H1 (cell line): ENCODE measurements at places on chromosomes 2 and 18. TPM values are rescaled to one million over a fixed set of nuclear protein-coding genes. Genes with fewer than 3 reads are reported as not detected.

SGPP2 gene
- total RNA-seq: not detected in 2 replicates

DNA sequence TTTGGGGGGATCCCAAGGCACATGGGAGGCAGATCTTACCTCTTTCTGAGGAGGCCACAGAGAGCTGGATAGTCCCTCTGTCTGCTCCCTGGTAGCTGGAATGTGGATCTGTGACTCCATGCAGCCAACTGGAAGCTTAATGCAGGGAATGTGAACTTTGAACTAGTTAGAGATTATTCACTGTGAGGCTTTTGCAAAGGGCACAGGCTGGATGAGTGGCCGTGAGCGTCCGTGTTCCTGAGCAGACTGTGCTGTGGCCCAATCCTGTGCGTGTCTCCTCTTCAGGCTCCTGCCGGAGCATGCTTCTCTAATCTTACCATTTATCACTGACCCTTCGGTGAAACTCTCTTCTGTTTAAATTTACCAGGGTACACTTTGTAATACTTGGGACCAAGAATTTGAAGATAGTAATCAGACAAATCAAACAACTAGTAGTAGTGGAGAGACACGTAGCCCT lies 187.6 kb downstream of the PTPRM start:
- no peak overlapping the region for H3K4me3 ChIP-seq
- H3K36me3 ChIP-seq: no peaks in the 10 kb centered on the region
- H3K27me3 ChIP-seq: no peaks in the 10 kb centered on the region
- H3K4me1 ChIP-seq: no peaks in the 10 kb centered on the region
- DNase-seq: no peak

GRCh38 chr2:120344214-120344975 lies 1.5 kb upstream of the INHBB start:
- H3K36me3 ChIP-seq: peaks cover 19% of the 10 kb centered on the region
- peaks cover 37% of the 10 kb centered on the region for H3K4me1 ChIP-seq
- H3K27me3 ChIP-seq: peaks cover 75% of the 10 kb centered on the region
- no peak overlapping the region for H3K27ac ChIP-seq
- DNase-seq: peak; percentile 67
- H3K4me3 ChIP-seq: peak overlapping the region; percentile 57

DNA sequence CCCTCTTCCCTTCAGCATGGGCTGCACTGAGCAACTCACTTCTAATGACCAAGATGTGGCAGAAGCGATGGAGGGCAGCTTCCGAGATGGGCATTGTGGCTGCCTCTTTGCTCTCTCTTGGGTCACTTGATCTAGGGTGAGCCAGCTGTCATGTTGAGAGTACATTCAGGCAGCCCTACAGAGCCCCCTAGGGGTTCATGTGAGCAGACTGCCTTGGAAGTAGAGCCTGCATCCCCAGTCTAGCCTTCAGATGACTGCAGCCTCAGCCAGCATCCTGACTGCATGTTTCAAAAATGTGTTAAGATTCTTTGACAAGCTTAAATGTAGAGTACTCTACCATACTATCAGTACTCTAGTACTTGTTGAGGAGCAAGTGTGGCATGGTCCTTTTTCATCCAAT lies 143.9 kb downstream of the NCK2 start:
- no peaks in the 10 kb centered on the region for H3K27me3 ChIP-seq
- peaks cover 2% of the 10 kb centered on the region; the same call in 1 of the 2 replicates for H3K4me1 ChIP-seq
- DNase-seq: no peak
- H3K4me3 ChIP-seq: no peak overlapping the region

GRCh38 chr2:38960609-38961320 lies 71.1 kb downstream of the ARHGEF33 start:
- no peak for DNase-seq
- peaks cover 21% of the 10 kb centered on the region for H3K27me3 ChIP-seq
- H3K4me3 ChIP-seq: peak overlapping the region; percentile 54

DNA sequence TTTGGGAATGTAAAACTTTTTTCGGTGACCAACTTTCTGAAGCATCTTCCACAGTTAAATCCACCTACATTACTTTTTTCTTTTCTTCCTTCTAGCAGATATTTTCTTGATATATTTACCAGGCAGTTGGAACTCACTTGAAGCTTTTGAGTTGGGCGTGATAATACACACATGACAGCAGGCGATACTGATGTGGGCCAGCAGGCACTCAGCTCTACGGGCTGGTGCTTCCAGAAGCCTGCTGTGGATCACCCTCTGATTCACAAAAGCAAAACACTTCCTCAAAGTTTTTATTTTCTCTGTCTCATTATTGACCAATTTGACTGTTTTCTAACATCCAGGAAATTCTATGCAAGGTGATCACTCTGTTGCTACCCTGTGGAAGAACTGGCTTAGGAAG lies 22.9 kb downstream of the GRHL1 start:
- no peak overlapping the region for H3K27ac ChIP-seq
- no peaks in the 10 kb centered on the region for H3K4me1 ChIP-seq
- no peak overlapping the region for H3K4me3 ChIP-seq
- DNase-seq: no peak
- H3K27me3 ChIP-seq: no peaks in the 10 kb centered on the region
- H3K36me3 ChIP-seq: no peaks in the 10 kb centered on the region

GYPC gene
- 26.7 and 26.8 TPM in 2 replicates for total RNA-seq

DNA sequence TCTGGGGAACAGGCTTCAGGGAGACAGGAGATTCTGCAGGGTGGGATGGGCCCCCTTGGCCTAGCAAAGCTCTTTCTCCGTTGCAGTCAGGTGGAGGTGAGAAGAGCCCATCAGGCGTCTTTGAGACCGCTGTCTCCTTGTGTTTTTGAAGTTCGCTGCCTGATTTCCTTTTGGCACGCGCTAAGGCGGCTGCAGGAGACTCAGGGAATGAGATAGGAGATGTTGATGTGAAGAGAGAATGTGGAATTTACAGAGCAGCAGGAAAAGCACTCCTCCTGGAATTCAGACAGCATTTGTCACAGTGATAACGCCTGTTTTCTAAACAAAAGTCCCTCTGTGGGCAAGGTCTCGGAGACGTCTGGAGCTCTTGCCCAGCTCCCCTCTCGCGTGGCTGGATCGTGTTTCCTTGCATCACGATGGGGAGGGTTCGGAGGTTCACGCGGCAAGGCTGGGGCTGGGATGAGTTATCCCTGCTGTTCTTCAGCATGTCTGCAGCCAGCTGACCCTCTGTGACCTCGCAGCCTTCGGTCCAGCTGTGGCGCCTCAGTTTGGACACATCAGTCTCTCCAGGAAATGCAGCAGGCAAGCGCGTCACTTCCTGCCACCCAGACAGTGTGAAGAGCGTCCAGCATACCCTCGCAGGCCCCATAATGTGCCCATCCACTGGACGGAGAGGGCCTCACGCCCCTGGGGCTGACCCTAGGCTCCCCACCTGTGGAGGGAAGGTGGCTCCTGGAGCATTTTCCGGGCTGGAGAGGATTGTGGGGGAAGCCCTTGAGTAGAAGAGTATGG lies 30.2 kb downstream of the GLI2 start:
- no peak for DNase-seq
- no peaks in the 10 kb centered on the region for H3K36me3 ChIP-seq
- H3K4me1 ChIP-seq: peaks cover 60% of the 10 kb centered on the region
- no peaks in the 10 kb centered on the region for H3K27me3 ChIP-seq
- no peak overlapping the region for H3K4me3 ChIP-seq
- no peak overlapping the region for H3K27ac ChIP-seq

CHCHD5 gene
- total RNA-seq: 27.2 and 30.2 TPM in 2 replicates

- H3K36me3 ChIP-seq: no peaks in the 10 kb centered on the region
- H3K27ac ChIP-seq: no peak overlapping the region
- H3K27me3 ChIP-seq: no peaks in the 10 kb centered on the region
- peaks cover 9% of the 10 kb centered on the region for H3K4me1 ChIP-seq
Measured at GRCh38 chr2:20584045-20584398, 66.9 kb downstream of the HS1BP3 start.

TCF7L1 gene
- total RNA-seq: 108 and 110 TPM in 2 replicates

DNA sequence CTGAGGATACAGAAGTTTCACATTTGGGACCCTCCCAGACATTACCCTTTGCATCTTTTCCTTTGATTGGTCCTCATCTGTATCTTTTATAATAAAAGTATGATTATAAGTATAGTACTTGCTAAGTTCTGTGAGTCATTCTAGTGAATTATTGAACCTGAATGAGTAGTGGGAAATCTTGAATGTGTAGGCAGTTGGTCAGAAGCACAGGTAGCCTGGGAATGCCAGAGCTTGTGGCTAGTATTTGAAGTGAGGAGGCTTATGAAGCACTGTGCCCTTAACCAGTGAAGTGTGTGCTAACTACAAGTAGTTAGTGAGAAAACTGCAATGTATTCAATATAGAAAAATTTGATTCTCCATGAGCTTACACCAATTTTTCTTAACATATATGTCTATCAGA lies 257.6 kb downstream of the GRB14 start:
- H3K4me1 ChIP-seq: no peaks in the 10 kb centered on the region
- H3K27me3 ChIP-seq: no peaks in the 10 kb centered on the region
- no peak overlapping the region for H3K27ac ChIP-seq
- no peaks in the 10 kb centered on the region for H3K36me3 ChIP-seq

DNA sequence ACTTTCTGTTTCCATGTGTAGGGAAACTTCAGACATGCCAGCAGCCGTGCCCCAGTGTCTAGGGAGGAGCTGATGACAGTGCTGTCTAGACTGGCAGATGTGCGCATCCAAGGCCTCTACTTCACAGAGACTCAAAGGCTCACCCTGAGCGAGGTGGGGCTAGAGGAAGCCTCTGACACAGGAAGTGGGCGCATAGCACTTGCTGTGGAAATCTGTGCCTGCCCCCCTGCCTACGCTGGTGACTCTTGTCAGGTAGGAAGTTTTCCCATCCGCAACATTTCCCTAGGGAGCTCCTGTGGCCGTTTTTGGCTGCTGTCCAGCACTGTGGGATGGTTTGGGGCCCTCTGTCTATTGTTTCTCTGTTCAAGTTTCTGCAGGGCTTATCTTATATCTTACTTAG lies 143.1 kb upstream of the TTC39C start:
- H3K36me3 ChIP-seq: no peaks in the 10 kb centered on the region
- DNase-seq: no peak
- H3K4me1 ChIP-seq: peaks cover 4% of the 10 kb centered on the region; the same call in 1 of the 2 replicates
- no peak overlapping the region for H3K4me3 ChIP-seq
- H3K27ac ChIP-seq: no peak overlapping the region

PTMA gene
- 2,680 and 2,823 TPM in 2 replicates for total RNA-seq

DNA sequence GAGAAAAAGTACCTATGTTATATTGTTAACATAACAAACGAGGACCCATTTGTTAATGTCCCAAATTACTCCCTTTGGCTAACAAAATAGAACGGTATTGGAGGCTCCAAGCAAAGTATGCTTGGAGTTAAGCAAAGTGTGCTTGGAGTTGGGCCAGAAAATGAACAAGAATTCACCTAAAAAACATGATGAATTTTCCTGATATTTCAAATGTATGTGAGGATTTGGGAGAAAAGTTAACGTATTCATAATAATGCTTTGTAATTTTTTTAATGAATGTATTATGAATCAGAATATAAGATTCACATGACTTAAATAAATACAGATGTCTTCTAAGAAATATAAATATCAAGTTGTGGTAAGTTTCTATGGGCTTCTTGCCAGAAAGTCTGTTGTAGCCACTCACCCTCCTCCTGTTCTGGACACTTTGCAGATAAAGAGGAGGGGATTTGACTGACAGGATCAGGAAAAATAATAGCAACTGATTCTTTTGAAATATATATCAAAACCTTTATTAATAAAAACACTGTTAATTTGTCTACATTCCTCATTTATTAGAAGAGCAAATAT lies 423.7 kb upstream of the MMADHC start:
- no peak overlapping the region for H3K4me3 ChIP-seq
- no peaks in the 10 kb centered on the region for H3K27me3 ChIP-seq
- DNase-seq: no peak
- H3K36me3 ChIP-seq: no peaks in the 10 kb centered on the region

GRCh38 chr2:219296142-219296541 lies 13.1 kb downstream of the PTPRN start:
- no peaks in the 10 kb centered on the region for H3K36me3 ChIP-seq
- peaks cover 12% of the 10 kb centered on the region for H3K27me3 ChIP-seq

DNA sequence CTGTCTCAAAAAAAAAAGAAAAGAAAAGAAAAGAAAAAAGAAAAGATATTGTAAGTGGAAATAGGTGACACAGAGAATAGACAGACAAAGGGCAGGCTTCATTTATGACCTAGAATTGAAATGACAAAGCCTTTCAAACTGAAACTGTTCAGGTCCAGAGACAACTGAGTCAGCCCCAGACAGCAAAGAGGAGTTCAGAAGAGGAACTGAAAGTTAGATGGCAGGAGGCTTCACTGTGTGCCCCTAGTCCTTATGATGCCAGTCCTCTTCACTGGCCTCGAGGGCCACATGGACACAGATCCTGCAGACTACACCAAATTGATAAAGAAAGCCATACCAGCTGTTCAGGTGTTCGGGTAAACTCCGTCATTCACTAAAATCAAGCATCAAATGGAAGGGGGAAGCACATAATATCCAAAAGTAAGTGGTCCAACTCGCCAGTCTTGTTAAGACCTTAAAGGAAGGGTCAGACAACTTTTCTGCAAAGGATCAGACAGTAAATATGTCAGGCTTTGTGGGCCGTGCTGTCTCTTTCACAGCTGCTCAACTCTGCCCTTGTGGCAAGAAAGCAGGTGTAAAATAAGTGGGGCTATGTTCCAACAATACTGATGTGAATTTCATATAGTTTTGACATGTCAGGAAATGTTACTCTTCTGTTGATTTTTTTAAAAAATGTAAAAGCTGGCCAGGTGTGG lies 231.9 kb upstream of the MGAT5 start:
- H3K27me3 ChIP-seq: no peaks in the 10 kb centered on the region
- no peak overlapping the region for H3K4me3 ChIP-seq
- H3K27ac ChIP-seq: no peak overlapping the region
- H3K4me1 ChIP-seq: peaks cover 8% of the 10 kb centered on the region; the same call in 1 of the 2 replicates
- H3K36me3 ChIP-seq: no peaks in the 10 kb centered on the region

- H3K27me3 ChIP-seq: no peaks in the 10 kb centered on the region
- H3K27ac ChIP-seq: no peak overlapping the region
- DNase-seq: no peak
- H3K4me1 ChIP-seq: peaks cover 7% of the 10 kb centered on the region
- H3K4me3 ChIP-seq: no peak overlapping the region
Measured at GRCh38 chr2:220513573-220514288, 886.3 kb downstream of the SLC4A3 start.

DNA sequence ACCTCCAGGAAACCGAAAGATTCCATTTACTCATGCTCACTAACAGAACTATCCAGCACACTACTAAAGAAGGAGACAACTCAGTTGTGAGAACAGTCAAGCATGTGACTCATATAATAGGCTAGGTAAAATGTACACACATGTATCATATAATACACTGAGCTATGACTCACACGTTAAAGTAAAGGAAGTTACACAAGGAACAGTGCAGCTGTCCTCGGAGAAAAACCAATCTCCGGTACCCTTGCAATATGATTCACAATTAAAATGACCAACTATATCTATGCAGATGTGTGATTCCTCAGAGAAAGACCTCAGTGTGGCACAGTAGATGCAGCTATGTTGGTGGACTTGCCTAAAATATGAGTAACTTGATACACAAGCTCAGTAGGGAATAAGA lies 76.5 kb downstream of the STRN start:
- no peaks in the 10 kb centered on the region for H3K4me1 ChIP-seq
- no peak overlapping the region for H3K27ac ChIP-seq
- no peak for DNase-seq
- H3K36me3 ChIP-seq: 0 out of 2 replicates have a peak, but pooled peaks cover 2% of the 10 kb centered on the region

GRCh38 chr2:100902817-100903405 lies 83.0 kb downstream of the NPAS2 start:
- H3K36me3 ChIP-seq: no peaks in the 10 kb centered on the region
- no peak for DNase-seq
- H3K27ac ChIP-seq: no peak overlapping the region
- no peaks in the 10 kb centered on the region for H3K4me1 ChIP-seq
- no peak overlapping the region for H3K4me3 ChIP-seq
- no peaks in the 10 kb centered on the region for H3K27me3 ChIP-seq
